ENCODE measurements at places on chromosomes 4 and X. TPM values are rescaled to one million over a fixed set of nuclear protein-coding genes. Genes with fewer than 3 reads are reported as not detected.

Gene MOB1B
- total RNA-seq: 13.6 TPM

Gene TBC1D8B
- total RNA-seq: 6.7 TPM

Gene NSD2
- 19.1 TPM for total RNA-seq

Gene USP26
- total RNA-seq: not detected

Gene CT45A10
- total RNA-seq: not detected

DNA sequence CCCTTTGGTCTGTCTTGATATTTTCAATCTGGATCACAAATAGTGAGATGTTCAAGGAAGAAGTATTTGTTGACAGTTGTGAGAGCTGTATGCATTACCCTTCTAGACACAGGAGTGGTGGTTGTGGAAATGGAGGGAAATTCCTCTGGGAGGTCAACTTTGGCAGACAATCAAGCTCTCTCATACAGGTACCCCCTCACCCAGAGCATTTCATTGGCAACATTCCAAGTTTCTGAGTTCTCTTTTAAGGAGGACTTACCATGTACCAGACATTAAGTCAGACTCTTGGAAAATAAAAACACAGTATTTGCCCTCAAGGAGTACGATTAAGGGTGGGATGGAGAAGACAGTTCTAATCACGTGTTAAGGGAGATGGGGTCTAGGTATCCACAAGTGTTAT is 45.3 kb downstream of the KLHL15 start:
- DNase-seq: no peak

DNA sequence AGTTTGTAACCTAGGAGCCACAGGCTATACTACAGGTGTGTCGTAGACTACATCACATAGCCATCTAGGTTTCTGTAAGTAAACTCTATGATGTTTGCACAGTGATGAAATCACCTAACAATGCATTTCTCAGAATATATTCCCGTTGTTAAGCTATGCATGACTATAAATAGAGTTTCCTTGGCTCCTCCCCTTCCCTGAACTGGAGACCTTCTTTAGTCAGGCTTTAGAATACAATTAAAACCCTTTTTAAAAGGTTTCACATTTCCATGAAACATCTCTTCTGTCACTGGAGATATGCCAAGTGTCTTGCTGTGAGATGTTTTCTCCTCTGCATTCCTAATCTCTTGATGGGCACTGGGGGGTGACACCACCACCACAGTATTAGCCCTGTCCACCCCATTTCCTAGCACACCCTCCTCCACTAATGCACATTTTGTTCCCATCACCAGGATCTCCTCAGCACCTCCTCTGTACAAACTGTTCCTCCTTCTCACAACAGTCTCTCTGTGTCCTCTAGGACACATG is 334.6 kb upstream of the CPEB2 start:
- no peak for DNase-seq

DNA sequence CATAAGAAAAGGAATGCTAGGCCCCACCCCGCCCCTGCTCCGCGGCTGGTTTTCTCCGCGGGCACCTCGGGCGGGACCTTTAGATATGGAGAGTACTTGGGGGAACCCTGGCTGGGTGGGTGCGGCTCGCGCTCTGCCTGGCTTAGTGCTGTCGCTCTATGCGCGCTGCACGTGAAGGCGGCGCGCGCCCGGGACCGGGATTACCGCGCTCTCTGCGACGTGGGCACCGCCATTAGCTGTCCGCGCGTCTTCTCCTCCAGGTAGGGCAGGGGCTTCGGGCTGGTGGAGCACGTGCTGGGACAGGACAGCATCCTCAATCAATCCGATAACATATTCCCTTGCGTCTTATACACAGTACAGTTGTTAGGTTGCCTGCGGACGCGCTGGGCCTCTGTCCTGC is 56.0 kb downstream of the MAGEB10 start:
- DNase-seq: no peak

DNA sequence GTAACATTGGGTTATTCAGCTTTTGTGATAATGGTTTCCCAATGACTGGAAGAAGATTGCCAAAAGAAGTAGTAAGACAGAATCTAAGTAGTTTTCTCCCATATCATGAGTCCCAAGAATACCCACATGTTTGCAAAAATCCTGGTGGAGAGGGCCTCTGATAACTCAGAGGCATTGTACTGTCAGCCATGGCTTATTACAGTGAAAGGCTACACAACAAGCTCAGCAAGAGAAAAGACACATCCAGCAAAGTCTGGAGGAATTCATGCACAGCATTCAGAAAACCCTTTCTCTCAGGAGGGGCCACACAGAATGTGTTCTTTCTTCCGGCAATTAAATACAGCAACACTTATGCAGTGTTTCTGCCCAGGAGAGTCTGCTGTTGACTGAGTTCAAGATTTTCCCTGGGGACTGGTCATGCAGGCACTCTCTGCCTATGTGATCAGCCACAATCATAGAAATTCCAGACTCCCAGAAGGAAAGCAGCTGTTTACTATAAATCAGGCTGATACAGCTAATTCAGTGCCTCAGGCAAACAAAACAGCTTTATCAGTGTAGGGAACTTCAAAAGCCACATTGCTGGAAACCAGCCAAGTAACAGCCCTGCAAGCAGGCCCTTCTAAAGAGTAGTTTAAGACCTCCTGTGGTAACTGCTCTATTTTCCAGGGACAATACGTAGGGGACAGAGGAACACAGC is 937.1 kb downstream of the CCSER1 start:
- no peak for DNase-seq

DNA sequence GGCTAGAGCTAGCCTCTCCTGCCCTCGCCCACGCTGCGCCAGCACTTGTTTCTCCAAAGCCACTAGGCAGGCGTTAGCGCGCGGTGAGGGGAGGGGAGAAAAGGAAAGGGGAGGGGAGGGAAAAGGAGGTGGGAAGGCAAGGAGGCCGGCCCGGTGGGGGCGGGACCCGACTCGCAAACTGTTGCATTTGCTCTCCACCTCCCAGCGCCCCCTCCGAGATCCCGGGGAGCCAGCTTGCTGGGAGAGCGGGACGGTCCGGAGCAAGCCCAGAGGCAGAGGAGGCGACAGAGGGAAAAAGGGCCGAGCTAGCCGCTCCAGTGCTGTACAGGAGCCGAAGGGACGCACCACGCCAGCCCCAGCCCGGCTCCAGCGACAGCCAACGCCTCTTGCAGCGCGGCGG is at the start of gene AR:
TSS of gene AR (plus strand) at position 204 of the 400 bp plus-strand sequence. CDS start 1,126 bp downstream, outside the sequence.
- DNase-seq: no peak

DNA sequence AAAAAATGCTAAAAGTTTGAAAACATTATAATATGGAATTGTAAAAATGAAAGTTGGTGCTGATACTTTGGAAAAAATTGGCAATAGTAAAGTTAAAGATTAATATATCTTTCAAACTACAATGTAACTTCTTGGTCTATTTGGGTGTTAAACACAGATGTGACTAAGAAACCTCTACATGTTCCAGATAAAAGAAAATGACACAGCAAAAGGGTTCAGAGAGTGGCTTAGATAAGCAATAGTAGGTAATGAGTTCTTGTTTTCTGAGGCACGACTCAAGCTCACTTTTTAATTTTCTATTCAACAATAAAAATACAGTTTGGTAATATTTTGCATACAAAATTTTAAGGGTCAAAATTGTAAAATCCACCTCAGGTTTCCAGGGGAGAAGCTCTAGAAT is 292.7 kb downstream of the GALNTL6 start:
- no peak for DNase-seq

DNA sequence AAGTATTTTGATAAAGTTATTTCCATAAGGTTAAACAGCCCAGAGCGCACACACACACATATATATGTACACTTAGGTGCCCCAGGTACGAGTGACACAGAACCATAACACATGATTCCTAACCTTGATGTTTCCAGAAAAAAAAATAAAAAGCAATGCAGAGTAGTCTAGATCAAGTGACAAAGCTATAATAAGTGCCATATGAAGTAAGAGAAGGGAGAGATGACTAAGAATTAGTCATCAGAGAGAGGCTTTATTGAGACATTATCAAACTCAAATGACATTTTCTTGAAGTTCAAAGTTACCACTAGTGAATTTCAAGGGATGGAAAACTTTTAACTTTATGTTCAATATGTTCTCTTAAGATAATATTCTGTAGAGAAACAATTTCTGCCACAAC is 215.0 kb downstream of the HTR2C start:
- no peak for DNase-seq

DNA sequence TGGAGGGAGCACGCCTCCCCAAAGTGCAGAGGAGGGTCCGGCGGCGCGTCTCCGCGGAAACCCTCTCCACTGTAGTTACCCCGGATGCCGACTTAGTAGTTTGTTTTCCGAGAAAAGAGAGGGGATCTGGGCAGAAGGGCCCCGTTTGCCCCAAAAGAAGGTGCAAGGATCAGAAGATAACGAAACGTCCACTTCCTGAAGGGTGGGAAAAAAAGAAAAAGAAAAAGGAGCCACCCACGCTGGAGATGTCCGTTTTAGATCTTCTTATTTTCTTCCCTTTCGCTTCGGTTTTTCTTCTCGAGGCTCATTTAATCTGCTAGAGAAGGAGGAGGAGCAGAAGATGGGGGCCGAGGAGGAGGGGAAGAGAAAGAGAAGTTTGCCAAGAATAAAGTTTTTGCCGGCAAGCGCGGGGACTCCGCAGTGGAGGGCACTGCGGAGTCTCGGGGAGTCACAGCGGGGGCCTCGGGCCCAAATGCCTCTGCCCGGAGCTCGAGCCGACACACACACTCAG is 517 bp downstream of the LEF1 start:
- DNase-seq: no peak

DNA sequence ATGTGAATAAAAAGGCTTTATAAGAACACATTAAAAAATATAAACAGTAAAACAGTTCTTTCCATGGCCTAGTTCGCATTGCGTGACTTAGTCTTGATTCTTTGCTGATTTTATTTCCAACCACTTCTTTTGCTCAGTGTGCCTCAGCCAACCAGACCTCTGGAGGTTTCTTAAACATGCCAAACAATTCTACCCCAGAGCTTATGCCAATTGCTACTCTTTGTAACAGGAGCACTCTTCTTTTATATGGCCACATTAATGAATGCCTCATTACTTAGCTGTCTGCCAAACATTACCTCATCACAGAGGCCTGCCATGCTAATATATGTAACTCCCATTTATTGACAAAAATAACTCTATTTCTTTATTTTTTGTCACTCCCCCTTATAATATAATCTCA is 202.3 kb downstream of the NDST4 start:
- DNase-seq: no peak

DNA sequence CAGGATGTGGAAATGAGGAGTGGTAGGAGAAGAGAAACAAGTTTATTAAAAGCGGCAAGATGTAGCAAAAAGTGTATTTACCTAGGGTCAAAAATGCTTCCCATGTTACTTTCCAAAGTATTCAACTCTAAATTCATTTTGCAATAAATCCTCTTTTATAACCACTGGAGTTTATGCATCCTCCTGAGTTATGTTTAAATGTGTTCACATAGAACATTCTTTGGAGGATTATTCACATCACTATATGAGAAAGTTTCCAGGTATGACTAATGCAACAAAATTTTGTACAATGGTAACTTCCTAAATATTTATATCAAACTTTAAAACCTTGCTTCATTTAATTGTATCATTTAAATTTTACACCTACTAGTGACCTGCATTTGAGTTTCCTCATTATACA is 870.6 kb upstream of the SLIT2 start:
- DNase-seq: no peak

GRCh38 chr4:97104006-97104405 is 1039.3 kb downstream of the STPG2 start:
- no peak for DNase-seq

- DNase-seq: no peak
Measured at GRCh38 chrX:41671082-41671481, 17.7 kb upstream of the GPR34 start.

DNA sequence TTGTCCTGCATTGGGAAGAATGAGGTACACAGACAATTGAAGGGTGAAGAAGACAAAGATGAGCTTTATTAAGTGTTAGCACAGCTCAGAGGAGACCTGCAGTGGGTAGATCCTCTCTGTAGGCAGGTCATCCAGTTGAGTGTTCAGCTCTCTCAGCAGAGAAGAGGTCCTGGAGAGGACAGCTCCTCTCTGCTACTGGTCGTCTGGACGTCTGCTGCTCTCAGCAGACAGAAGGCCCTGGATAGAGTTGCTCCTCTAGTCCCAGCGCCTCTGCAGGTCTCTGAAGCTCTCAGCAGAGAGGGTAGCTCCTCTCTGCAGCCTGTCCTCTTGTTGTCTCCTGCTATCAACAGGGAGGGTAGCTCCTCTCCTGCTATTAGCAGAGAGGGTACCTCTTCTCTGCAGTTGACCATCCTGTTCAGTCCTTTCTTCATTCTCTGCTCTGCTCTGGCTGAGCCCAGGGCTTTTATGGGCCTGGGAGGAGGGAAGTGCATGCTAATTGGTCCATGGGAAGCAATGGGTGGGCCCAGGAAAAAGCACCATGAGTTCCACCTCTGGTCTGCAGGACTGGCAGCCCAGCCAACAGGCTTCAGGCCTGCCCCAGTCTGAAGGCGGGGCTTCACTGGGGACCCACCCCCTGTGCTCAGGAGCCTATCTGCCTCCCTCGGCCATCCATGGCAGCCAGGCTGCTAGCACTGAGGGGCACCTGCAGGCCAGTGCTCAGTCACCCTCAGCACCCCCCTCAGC is 54.1 kb upstream of the IBSP start:
- DNase-seq: no peak
